ENCODE measurements at places on chromosomes 5 and 9.
A peak's percentile ranks its signal among the peaks of the same experiment; 100 is the strongest.

DNA sequence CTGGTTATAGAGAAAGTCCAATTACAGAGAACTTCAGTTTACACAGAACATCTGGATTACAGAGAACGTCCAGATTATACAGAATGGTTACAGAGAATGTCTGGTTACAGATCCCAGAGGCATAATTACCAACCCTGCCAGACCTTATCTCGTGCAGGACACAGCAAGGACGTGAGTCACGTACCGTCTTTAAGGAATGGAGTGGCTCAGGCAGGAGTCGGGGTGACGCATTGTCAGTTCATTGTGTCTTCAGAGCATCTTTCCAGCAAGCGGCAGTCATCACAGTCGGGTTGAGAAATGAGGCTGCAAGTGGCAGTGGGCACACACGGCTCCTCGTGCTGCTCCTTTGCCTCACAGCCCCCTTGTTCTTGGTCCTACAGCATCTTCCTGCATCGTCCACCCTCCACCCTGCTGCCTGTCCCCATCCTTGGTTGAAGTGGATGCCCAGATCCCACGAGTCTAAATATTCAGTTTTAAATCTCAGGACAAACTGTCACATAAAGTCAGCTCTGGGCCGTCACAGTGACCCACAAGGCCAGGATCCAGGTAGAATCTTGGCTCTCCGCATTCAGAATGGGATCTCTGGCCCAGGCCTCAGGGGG is 30.0 kb upstream of the SLC6A19 start:
- no peak for DNase-seq

- no peak for DNase-seq
Measured at GRCh38 chr5:174195517-174195916, 150.0 kb downstream of the NSG2 start.

DNA sequence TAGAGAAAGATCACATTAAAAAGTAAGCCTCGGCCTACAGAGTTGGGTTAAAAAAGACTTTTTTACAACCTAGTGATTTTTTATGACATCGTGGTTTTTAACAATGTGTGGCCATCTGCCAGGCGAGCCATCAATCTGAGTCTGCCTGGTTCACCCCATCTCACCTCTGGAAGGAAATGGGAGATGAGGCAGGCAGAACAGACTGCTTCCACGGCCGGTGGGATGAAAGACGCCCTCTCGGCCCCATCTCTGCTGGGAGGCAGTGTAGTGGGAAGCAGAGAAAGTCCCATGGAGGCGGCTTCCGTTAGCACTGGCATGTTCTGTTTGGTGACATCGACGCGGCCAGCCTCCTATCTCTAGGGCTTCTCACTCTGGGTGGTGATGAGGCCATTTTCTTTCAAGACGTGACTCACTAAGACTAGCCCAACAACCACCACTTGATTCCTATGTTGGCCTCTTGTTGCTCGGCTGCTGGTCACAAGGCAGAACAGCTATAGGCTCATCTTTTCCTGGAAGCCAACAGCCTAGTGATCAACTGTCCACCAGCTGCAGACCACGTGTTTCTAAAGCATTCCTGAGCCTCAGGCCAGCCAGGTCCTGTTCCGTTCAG is 132.4 kb upstream of the OTULINL start:
- DNase-seq: no peak

DNA sequence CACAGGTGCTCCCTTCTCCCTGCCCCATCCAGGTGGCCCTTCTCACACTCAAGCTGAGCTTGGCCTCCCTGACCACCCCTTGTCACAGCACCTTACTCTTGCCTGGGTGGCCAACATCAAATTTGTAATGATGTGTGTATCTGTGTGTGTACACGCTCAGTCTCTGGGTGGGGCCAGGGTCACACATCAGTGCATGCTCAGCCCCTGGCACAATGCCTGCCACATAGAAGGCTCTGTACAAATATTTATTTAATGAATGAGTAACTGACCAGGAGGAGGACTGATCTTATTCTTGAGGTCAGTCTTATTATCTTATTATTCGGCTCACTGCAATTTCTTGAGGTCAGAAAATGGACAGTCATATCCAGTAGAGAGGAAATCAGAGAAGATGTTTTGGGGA is 41.3 kb upstream of the HAND1 start:
- DNase-seq: no peak

DNA sequence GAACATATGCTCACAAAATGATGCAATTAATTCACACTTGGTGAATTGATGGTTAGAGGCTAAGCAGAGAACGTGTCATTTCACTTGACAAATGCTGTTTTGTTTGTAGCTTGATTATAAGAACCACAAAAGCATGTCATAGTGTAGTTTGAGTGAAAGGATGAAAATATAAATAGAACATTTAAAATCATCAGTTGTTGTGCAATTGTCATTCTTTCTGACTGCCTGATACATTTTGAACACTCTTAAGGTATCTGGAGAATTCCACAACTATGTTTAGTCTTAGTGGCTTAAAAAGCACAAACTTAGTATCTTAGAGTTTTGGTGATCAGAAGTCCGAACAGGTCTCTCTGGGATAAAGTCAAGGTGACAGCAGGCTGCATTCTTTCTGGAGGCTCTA is 129.4 kb downstream of the BASP1 start:
- no peak for DNase-seq

DNA sequence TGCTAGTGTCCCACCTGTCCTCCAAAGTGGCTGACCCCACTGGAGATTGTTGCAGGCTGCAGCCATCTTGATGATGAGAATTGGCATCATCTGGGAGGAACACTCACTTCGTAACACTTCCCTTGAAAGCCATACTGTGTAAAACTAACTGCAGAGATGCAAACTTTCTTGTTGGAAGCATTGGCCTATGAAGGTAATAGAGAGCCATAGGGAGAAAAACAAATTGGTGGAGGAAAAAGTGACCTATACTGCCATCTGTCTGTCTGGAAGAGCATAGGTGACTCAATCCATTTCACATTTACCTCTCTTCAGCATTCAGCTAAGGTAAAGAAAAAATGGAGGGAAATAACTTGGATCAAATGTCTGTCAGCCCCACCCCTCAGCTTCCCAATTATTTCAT is 473.4 kb downstream of the NTRK2 start:
- DNase-seq: no peak

DNA sequence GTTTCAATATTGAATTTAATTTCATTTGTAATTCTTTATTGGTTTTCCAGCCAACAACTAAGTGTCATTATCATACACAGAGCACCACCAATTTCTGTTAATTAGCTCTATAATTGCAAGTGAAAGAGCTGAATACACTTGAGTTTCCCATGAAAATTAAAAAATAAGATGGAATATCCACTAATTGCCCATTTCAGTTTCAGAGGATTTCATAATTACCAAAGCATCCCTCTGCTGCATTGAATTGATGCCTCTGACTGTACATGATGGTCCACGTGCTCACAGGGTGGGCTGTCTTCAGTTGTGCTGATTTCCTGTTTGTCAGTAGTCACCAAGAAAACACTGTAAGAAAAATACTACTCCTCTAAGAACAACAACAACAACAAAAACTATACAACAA is 163.8 kb downstream of the CHSY3 start:
- no peak for DNase-seq

DNA sequence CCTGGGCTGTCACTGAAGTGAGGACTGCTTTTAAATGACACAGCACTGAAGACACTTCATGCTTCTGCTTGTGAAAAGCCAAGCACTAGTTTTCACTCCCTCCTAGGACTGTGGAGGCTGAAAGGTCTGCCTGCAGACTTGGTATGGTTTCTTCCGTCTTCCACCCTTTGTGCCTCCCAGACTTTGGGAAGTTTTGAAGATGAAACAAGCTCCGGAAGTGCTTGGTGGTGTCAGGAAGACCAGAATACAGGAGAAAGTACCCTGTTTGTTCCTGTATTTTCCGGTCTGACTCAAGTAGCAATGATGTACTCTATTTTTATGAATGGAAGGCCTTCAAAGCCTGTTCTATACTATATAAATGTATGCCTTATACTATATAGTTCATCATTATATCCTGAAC is 222.7 kb downstream of the PDZD2 start:
- DNase-seq: no peak

- no peak for DNase-seq
Measured at GRCh38 chr9:89817151-89817950, 212.5 kb downstream of the GADD45G start.

DNA sequence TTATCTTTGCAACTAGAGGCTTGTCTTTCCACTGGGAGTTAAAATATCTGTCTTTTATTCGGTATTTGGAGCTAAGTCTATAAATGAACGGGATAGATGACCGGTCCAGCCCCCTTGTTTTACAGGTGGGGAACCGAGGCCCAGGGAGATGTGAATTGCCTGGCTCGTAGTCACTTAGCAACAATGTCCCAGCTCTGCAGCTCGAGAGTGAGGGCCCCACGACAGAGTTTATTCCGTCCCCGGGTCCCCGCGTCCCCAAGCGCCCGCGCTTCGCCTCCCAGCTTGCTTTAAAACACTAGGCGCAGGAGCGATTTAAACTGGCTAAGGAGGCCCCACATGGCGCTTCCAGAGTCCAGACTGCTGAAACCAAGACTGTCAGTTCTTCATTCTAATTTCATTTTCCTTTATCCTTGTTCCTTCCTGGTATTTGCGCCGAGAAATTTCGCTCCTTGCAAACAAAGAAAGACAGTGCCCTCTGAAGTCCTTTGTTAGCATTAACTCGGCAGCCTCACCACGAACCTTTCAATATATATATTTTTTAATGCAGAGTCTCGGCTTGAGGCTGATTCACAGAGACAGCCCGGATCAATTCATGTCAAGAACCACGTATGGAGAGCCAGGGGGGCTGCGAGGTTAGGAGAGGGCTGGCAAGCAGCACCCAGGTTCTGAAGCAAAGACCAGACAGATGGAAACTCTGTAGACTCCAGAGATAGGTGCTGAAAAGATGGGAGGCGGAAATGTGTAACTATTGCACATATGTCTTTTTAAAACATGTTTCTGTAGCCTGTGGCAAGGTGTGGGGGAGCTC is 1.4 kb upstream of the ENC1 start:
- no peak for DNase-seq

DNA sequence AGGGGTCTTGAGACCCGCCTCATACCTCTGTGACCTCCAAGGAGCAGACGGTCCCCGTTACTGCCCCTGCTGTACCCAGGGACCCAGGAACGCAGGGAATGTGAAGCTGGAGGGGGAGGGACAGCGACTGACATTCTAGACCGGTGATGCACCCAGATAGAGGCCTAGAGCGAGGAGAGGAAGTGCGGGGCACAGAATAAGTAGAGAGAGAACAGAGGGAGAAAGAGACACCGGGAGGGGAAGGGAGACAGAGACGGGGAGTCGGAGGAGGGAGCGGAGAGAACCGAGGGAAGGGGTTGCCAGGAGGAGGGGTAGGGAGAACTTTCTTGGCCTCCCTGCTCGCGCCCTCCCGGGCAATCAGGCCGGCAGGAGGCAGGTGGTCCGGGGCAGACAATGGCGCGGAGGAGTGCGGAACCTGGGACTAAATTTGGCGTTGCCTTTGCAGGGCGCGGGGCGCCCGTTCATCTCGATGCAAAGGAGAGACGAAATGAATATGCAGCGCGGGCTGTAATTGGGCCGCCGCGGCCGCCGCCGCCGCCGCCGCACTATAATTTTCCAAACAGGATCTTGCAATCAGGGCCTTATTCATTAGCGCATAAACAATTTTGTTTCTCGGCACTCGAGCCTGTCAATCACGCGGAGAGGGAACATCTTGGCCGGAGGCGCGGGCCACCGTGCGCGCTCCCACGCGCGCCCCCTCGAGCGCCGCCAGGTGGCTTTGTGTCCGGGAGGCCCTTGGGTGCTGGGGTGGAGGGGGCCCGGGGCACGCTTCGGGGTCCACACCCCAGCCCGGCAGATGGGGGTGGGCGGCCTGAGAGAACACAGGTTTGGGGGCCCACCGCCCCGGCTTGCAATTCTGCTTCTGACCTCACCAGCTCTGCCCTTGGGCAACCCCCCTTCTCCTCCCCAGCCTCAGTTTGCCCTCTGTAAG is 33.0 kb downstream of the NDUFA8 start:
- DNase-seq: peak; percentile 90

DNA sequence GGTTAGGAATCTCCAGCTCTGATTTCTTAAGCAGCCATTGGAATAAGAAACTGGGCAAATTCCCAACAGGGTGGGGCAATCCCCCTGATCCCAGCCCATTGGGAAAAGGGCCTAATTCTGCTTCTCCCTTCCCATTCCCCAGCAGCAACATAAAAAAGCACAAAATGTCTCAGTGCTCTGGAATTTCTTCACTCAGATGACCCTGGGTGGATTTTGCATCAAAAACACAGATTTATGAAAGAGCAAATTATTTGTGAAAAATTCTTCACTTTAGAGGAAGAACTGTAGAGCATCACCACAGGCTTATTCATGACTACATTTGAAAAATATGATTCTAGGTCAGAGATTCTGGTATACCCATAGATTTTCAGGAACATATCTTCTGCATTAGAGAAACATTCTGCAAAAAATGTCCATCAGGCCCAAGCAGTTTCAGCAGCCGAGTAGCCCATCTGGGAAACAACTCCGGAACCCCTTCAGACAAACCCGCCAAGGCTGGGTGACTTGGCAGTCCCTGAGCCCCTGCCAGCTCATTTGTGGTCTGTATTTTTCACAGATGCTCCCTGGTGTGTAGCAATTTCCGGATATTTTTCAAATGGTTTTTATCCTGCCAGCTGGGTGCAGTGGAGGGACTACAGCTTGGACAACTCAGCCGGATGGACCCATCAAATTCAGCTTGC is 102.1 kb upstream of the RANBP3L start:
- no peak for DNase-seq

GRCh38 chr5:78326930-78327329 is 32.4 kb upstream of the AP3B1 start:
- DNase-seq: no peak

Data from 8988T (cell line).